ENCODE measurements at places on chromosomes 11 and 22. TPM values are rescaled to one million over a fixed set of nuclear protein-coding genes. Genes with fewer than 3 reads are reported as not detected.

GRCh38 chr22:46791201-46791731, 28.8 kb downstream of the TBC1D22A start:
- peak; percentile 71 for DNase-seq

- DNase-seq: no peak
These were observed 81.4 kb downstream of the TIMP3 start for GRCh38 chr22:32882774-32883530.

- no peak for DNase-seq
These were observed 11.7 kb upstream of the FLRT1 start for GRCh38 chr11:64023712-64024710.

- peak; percentile 97 for DNase-seq
These were observed at the start of gene MYOD1 for GRCh38 chr11:17719028-17719937. MYOD1 (plus strand) TSS chr11:17719571; CDS start chr11:17719783, 212 bp downstream.

GRCh38 chr11:19970944-19971343, 189.3 kb downstream of the DBX1 start:
- no peak for DNase-seq

DNA sequence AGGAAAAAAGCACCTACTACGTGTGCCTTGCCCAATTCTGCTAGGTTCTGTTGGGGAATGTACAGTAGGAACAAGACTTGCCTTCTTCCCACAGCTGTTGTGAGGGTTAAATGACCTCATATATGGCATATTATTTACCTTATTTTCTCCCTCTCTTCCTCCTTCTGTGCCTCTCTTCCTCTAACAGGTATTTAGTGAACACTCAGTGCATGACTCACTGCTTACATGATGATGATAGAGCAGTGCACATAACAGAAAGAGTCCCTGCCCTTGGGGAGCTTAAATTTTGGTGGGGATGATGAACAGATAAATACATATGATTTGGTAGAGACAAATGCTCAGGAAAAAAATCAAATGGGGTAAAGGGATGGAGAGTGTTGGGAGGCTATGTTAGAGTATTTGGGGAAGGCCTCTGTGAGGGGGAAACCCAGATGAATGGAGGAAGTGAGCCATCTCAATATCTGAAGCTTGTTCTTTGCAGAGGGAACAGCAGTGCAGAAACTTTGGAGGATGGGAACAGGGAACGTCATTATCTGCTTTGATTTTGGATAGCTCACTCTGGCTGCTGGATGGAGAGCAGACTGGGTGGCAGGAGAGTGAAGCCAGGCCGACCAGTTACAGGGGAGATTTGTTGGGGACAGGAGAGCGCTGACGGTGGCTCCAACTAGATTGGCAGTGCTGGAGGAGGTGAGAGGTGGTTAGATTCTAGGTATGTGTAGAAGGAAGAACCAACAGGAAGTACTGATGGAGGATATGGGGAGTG, 95.5 kb upstream of the TENM4 start:
- no peak for DNase-seq

DNA sequence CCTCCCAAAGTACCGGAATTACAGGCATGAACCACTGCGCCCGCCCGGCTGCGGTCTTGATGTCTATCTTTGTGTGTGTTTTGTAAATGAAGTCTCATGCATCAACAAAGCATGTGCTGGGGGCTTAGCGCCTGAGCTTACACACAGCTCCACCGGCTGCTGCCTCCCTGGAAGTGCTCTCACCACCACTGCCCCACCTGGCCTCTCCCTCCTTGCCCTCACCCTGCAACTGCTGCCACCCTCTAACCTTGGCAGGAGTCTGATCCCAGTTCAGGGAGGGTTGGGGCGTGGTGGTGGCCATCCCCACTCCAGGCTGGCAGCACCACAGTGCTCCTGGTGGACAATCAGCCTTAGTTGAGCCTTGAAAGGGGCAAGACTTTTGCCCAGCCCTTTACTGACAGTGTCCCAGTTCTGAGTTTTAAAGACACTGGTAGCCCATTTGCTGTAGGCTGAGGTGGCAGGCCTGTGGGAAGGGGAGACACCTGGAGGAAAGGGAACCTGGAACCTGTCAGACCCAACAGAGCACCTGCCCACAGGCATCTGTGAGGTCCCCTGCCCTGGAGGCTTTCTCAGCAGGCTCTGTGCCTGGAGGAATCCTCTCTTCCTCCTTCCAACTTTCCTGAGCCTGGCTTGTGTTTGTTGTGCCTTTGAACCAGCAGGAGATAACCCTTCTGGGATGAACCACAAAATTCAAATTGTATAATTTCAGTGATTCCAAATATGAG, 42.4 kb upstream of the WEE1 start:
- DNase-seq: no peak

GRCh38 chr11:70717936-70718595, 319.7 kb downstream of the CTTN start:
- DNase-seq: no peak

DNA sequence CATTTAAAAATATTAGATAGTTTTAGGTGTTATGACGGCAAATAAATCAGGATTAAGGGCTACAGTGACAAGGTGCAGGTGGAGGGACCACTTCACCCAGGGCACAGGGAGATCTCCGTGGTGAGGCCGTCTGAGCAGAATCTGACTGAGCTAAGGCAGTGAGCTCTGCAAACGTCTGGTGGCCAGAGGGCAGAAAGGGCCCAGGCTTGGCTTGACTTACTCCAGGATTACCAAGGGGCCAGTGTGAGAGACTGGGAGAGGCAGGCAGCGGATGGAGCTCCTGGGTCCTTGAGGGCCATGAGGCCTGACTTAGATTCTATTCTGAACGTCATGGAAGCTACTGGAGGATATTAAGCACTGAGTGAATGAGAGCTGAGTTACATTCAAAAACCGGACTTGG, 125.9 kb upstream of the B3GAT1 start:
- DNase-seq: no peak

GRCh38 chr11:108961095-108961494, 296.2 kb downstream of the DDX10 start:
- no peak for DNase-seq

- DNase-seq: peak; percentile 85
These were observed 134.3 kb downstream of the TEAD1 start for GRCh38 chr11:12808519-12808918.

GRCh38 chr11:1155274-1155693, 2.5 kb upstream of the MUC5AC start:
- no peak for DNase-seq

DNA sequence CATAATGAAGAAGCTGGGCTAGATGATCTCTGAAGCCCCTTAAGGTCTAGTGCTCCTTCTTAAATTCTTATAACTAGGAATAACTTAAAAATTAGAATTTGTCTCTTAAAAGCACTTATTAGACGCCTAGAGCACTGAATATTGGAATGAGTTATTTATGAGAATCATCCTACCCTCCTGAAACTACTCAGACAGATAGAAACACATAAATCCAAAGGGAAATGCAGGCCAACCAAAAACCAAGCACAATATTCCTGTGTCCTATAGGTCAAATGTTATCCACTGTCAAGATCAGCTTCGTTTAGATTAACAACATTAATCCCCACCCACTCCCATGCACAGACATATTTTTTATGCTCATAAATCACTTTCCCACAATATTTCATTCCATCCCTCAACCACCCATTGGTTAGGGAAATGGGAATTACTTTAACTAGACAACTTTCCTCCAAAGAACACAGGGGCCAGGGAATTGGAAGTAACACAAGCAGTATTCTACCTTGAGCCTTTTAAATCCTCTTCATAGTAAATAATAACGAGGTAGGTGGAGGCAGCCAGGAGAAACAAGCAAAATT, 87.1 kb downstream of the CD44 start:
- DNase-seq: no peak

DNA sequence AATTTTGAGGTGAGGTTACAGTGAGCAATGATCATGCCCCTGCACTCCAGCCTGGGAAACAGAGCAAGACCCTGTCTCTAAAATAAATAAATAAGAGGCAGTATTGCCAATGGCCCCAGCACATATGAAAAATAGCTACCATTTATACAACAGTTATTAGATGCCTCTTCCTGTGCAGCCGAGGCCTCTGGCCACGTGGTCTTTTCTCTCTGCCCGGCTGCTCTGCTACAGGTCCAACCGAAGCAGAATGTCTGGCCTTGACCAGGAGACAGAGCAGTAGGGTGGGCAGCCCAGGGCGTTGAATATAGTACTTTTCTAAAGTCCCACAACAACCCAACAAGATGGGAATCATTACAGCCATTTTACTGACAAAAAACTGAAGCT, 12.4 kb upstream of the OAF start:
- DNase-seq: no peak

- no peak for DNase-seq
These were observed 139.1 kb downstream of the DBX1 start for GRCh38 chr11:20021212-20021611.

- no peak for DNase-seq
These were observed 11.5 kb downstream of the THAP12 start for GRCh38 chr11:76369406-76369805.

- no peak for DNase-seq
These were observed 1299.3 kb downstream of the BRD1 start for GRCh38 chr22:48528221-48528915.

P2RX6 gene
- total RNA-seq: 51.2 TPM

JAML gene
- not detected for total RNA-seq

OR51E2 gene
- not detected for total RNA-seq

TBX10 gene
- not detected for total RNA-seq

RBM4 gene
- 86.4 TPM for total RNA-seq

TRPM5 gene
- not detected for total RNA-seq

MS4A15 gene
- total RNA-seq: not detected

ELMOD1 gene
- total RNA-seq: 1.4 TPM

ZNF202 gene
- 7.8 TPM for total RNA-seq

Measured in LHCN-M2 (cell line).